ENCODE measurements at places on chromosomes 16 and 17.

GRCh38 chr17:55629995-55630394 is 92.7 kb downstream of the TMEM100 start:
- no peak for DNase-seq

DNA sequence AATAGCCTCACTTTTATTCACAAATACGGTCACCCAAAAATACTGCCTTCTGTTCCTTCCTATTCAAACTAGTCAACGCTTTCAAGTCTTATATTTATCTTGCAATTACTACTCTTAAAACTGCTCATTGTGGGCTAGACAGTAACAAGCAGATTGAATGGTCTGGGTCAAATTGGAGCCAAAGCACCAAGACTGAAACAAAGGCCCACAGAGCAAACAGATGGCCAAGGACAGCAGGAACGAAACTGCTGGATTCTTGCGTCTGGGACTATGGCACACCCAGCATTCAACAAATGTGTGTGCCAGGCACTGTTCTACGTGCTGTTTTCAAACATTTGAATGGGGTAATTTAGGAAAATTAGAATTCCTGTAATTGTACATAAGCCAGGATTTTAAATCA is 250.1 kb upstream of the PSMD7 start:
- no peak for DNase-seq

DNA sequence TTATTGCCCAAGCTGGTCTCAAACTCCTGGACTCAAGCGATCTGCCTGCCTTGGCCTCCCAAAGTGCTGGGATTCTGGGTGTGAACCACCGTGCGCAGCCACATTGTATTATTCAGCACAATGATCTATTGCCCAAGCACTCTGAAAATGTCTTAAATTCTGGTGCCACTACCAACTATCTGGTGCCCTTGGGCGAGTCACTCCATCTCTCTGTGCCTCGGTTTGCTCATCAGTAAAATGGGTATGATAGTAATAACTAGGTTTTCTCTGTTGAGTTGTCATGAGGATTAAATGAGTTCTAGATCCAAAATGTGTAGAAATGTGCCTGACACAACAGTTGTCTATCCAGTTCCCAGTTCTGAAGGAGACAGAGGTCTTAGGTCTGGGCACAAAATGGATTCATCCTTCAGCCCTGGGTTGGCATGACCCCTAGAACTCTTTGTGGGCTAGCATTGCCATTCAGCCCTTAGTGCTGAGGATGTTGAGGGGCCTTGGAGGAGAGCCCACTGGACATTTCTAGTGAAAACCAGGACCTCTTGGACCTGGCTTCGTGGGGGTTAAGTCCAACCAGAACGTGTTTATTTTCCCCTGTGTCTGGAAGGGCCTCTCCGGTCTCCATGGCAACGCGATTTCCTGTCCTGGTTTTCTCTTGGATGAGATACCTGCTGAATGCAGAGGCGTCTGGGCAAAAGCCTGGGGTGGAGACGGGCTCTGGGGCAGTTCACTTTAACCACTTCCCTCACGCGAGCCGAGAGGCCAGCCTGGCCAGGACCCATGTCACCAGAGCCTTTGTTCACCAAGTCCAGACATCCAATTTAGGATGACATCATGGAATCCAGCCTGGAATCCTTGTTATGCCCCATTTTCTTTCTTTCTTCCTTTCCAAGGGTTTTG is 43.7 kb upstream of the TNRC6A start:
- DNase-seq, result peak; percentile 31

DNA sequence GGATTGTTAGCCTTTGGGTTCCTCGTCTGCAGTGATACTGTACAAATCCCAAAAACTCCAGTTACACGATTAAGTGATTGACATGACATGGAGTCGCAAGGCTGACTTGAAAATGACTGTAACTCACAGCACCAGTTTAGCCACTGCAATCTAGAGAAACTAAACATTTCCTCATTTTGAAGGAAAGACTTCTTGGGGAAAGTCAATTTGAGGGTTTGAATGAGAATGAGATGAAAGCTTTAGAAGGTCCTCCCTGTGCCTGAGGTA is 4.8 kb downstream of the BANP start:
- DNase-seq, result no peak

DNA sequence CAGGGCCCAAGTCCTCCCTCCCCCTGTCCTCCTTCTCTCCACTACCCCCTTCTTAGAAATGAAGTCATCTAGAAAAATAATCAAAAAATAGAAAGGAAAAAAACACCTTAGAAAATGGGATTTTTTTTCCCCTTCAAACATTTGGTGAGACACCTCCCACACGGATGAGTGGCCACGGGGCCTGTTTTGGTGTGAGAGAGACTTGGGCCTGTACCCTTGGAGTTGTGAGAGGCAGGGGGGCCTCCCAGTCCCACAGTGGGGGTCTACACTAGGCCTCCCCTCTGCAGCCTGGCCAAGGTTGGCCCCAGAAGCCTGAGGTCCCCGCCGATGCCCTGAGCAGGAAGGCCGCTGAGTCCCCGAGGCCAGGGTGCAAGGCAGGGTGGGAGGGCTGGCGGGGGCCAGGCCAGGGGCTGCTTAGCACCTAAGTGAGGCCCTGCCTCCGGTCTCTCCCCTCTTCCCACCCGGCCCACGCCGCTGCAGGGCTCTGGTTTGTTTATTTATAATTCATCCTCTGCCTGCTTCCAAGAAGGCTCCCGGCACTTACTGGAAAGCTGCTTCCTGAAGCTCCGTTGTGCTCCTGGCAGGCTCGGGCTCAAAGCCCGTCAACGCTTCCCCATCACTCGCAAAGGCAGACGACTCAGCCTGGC is 26.4 kb downstream of the NPTX1 start:
- no peak for DNase-seq

GRCh38 chr17:30368912-30369720 is 9.6 kb upstream of the CPD start:
- DNase-seq, result no peak

DNA sequence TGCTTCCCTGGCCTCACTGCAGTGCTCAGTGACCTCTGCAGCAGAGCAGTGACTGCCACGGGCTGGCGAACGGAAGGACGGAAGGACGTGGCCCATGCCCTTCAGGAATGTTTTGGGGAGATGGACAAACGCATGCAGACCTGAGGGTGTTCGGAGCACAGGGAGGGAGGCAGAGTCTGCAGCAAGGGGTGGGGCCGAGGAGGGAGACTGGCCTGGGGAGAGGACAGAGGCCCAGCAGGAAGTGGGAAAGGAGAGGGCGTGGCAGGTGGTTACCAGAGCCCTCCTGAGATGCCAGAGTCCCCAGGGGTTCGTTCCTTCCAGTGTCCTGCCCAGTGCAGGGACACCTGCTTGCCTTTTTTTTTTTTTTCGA is 21.9 kb downstream of the ADORA2B start:
- no peak for DNase-seq

DNA sequence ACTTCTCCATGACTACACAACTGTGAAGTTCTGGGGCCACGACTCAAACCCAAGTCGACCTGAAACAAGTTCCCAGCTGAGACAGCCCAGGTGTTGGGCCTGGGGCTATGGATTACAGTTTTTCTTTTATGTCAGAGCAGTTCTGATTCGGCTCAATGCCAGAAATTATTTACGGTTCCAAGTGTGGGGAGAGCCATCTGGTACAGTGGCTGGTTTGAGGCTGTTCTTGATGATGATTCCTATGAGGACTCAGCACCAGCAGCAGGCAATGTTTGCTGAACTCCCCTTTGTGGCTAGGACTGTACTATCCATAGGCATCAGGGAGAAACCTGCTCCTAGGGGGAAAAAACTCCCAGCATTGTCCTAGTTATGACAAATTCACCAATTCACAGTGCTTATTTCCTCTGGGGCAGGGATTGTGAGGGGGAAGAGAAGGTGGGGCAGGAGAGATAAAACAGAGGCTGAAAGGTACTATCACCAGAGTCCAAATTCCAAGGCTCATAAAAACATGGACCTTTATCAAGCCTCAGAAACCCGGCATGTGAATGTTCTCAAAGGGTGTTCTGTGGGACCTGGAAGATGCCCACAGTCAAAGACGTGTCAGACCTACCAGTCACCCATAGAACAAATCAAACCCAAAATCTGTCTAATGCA is 18.2 kb upstream of the CMTM4 start:
- no peak for DNase-seq

- DNase-seq, result no peak
Measured at GRCh38 chr17:61657338-61657737, 66.3 kb upstream of the NACA2 start.
